NB4 (cell line): ENCODE measurements at places on chromosomes 3 and 15.

DNA sequence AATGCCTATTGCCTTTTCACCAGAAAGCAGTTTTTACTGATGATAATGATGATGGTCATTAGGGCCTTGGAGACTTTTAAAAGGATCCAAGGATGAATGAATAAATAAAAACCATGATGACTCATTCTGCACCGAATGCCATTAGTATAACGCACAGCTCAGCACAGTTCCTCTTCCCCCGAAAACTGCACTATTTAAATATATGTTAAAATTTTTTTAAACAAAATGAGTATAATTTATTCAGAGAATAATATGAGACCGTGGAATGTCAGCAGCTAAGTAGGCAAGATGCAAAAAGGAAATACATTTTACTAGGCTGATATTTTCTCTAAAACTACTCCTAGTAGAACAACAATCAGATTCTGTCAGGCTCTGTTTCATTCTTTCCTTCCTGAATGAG lies 83.4 kb upstream of the NANOGP8 start:
- no peak for DNase-seq

GRCh38 chr3:196142202-196142956 lies 60.5 kb upstream of the TFRC start:
- DNase-seq = no peak

DNA sequence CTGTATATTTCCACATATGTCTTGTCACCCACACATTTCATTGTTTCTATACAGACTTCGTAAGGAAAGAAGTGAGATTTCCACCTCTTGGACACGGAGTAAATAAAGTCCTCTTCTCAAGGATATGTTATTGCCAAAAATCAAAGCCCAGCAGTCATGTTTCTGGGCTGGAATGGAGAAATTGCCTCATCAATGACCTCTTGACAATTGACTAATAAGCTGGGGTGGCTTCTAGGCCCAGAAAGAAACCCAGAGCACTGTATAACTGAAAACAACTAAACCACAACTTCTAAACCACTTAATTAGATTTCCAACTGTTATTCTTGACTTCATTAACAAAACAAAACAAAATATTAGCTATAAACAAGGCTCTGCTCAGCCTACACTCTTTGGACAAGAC lies 56.4 kb upstream of the SLC24A5 start:
- no peak for DNase-seq

- DNase-seq = peak; percentile 10
Observed at GRCh38 chr3:156323466-156323865, 203.1 kb downstream of the KCNAB1 start.

DNA sequence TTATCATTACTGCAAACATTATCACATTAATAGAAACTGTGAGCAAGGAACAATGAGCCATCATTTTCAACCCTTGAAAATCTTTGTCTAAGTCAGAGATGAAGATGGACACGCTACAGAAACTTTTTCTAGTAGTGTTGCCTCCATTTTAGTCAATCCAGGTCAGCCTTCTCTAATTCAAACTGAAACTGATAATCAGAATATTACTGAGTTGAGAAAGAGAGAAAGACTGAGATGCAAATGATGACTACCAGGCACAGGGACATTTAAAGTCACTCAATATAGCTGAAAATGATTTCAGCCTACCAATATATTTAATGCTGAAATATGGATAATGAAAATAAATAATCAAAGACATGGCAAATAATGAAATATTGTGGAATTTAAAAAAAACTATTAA lies 261.4 kb downstream of the GBE1 start:
- no peak for DNase-seq

- no peak for DNase-seq
Observed at GRCh38 chr15:90015749-90016148, 14.6 kb downstream of the ZNF710 start.

DNA sequence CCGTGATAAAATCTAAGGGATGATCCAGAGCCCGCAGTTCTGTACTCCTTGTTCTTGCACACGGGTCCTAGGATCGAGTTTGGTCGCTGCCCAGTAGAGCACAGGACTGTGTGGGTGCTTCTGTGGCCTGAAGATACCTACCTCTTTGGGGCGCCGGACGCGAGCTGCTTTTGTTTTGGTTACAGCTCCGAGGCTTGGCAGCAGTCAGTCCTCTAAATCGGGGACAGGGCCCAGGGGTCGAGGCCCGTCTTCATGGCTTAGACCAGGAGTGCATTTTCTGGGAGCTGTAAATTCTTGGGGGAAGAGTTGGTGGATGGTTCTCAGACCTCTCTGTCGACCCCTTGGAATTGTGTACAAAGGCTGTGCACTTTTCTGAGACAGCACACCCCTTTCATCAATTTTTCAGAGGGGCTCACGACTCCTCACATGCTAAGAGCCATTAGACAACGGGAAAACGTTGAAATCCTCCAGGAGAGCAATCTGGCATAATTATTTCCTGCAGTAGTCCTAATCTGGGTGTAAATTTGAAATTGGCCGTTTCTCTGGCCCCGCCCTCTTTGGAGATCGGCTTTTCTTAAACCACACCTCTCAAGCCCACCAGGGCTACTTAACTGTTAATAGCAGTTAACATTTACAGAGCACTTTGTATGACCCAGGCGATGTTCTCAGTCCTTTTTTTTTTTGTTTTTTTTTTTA lies 928 bp downstream of the CEP97 start:
- DNase-seq = peak; percentile 48

DNA sequence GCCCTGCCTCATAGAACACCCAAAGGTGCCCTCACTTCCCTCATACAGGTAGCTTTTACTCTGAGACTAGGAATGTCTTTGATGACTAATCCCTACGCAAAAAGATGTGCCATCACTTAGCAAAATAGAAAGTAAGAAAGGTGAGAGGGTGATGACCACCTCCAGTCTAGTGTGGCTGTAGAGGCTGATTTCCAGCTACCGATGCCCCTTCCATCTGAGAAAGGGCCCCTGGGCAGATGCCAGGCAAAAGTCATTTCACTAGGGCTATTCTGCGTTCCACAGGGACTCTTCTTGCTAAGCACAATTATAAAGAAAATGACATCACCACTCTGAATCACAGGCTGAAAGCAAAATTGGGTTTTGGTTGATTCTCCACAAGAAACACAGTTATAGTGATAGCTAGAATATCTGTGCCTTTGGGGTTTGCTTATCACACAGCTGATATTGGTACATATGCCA lies 77.4 kb downstream of the RBPMS2 start:
- DNase-seq = no peak

- no peak for DNase-seq
Observed at GRCh38 chr3:156814295-156814694, 11.9 kb upstream of the LEKR1 start.

DNA sequence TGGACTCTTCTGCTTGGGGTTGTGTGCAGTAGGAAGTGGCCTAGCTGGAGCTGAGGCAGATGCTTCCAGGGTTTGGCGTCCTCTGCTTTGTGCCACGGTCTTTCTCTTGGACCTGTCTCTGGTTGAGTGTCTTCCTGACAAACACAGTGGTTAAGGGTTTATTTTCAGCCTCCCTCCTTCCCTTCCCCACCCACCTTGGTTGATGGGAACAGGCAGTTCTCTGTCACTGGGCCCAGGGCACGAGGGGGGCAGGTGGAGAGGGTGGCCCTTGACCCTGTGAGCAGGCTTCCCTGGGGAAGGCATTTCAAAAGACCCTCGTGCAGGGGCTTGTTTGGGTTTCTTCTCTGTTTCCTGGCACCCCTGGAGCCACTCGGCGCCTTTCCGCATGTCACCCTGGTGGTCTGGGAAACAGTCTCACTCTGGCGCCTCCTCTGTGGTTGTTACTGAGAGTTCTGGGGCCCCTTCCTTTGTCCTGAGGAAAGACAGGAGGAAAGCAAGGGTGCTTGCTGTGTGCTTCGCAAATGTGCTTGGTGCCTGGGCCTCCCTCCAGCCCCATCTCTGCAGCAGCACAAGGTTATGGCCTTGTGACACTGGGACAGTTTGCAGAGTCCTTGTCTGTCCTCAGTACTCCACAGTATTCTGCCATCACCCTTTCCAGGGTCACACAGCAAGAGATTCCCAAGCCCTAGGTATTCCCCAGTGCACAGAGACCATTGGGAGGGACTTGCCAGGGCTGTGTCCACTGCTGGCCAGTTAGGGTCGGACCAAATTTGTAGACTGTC lies 10.3 kb upstream of the STAB1 start:
- DNase-seq = no peak

DNA sequence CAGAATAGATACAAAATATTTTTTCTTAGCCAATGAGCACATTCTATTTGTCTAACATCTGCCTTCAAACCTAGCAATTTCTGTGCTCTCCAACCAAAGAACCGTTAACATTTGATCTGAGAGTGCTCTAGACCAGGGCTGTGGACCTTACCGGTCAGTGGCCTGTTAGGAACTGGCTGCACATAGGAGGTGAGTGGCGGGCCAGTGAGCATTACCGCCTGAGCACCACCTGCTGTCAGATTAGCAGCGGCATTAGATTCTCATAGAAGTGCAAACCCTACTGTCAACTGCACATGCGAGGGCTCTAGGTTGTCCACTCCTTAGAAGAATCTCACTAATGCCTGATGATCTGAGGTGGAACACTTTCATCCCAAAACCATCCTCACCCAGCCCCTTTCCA lies 131.7 kb downstream of the CADM2 start:
- no peak for DNase-seq

GRCh38 chr3:26622621-26623418 lies at the start of gene LRRC3B:
Gene LRRC3B (plus strand): TSS chr3:26622772. CDS start chr3:26709673, 86,901 bp downstream.
- no peak for DNase-seq

DNA sequence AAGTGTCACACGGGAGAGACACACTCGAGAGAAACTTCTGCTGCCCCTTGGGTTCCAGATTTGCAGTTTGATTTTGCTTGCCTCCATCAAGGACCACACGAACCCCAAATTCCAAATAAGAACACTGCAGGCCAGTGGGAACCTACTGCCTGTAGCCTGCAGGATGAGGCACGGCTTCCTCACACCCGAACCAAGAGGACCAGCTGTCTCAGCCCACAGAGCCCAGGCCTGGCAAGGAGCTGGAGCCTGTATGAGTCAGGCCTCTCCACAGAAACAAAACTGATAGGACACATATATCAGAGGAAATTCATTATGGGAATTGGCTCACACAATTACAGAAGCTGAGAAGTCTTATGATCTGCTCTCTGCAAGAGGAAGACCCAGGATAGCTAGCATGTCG lies 188.1 kb upstream of the NSMCE3 start:
- no peak for DNase-seq

- no peak for DNase-seq
Observed at GRCh38 chr15:45095661-45096060, 18.3 kb downstream of the DUOX2 start.

DNA sequence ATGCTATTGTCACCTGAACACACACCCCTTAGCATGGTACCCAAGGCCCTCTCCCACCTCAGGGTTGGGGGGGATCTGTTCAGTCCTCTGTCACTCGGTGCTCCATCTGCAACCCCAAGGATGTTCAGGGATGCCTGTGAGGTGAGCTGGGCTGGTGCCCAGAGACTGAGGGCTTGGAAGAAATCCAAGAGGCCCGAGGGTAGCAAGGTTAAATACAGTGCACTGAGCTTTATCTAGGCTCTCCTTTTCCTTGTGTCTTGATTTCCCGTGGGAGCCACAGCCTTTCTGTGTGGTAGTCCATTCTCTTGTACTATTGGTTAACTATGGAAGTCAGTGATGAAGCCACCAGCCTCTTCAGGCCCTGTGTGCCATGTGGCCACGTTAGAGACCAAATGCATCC lies 18.7 kb upstream of the WNT5A start:
- DNase-seq = no peak

DNA sequence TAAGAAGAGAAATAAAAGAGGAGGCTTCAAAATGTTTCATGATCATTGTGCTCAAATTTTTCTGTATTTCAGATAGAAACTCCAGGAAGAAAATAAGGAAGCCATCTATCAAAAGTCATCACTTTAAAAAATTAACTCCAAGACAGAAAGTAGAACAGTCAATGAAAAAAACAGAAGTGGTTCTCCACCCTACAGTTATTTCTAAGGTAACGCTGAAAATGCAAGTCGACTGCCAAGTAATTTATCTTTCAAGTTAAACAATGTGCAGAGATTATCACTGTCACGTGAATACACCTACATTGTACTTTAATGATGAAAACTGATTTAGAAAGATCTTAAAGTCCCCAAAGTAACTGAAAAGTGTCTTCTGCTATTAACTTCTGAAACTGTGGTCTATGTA lies 78.5 kb upstream of the SNRPA1 start:
- no peak for DNase-seq

DNA sequence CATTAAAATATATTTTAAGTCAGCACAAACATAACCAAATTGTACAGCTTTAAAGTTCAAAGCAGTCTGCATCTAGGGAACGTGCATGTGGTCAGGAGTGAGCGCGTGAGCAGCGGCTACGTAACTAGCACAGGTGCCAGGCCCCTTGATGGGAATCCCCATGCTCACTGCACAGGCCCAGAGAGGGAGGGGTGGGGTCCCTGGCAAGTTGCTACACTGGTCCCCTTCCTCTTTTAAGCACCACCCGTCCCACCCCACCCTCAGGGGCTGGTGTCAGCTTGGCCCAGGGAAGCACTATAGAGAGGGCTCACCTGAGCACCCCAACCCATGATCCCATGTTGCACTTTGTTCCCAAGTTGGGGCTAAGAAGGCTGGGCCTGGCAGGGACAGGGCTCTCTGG lies 835 bp upstream of the GMPPB start:
- no peak for DNase-seq

DNA sequence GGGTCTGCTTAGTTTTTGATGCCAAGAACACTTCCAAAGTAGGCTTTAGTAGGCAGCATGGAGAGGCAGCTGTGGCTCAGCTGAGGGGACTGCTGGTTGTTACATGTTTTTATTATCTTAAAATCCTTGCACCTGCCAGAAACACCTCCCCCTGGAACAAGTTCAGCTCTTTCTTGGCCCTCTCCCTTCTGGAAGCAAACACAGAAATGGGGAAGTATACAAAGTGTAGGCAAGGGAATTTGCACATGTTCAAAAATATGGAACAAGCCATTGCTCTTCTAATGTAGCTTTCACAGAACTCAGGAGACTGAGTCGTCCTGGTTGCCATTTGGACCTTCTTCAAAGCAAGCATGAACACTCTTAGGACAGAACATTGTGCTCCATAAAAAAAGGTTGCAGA lies 169.1 kb upstream of the SEMA6D start:
- DNase-seq = no peak

DNA sequence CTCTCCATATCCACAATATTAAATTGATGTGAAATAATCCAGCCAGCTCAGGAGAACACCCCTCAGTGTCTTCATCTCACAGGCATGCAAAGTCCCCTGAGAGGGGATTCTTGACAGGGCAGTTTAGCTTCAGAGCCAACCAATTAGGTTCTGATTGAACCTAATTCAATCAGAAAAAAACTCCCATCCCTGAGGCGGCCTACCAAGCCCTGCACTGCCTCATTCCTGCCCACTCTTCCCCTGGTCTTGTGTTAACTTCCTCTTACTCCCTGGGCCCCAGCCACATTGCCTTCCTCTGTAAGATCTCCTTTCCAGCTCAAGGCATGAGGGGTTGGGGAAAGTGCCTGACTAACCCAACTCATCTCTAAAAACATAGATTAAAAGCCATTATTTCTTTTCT lies 46.1 kb downstream of the FRMD4B start:
- DNase-seq = peak; percentile 6

DNA sequence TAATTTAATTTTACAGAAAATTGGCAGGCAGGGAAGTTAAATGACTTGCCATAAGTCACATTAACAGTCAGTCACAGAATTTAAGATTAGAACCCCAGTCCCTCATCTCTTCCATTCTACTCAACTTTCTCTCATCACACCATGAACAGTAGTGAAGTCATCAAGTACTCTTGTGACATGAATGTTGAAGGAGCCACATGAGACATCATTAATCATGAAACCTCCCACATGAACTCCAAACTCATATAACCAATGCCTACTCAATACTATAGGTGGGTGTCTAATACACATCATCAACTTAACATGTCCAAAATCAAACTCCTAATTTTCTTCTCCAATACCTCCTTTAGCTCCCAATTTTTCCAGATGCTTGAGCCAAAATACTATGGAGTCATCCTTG lies 19.5 kb downstream of the PHC3 start:
- no peak for DNase-seq

- DNase-seq = no peak
Observed at GRCh38 chr3:33076952-33077351, 20.0 kb downstream of the GLB1 start.
